ENCODE measurements at places on chromosomes 3 and 15. TPM values are rescaled to one million over a fixed set of nuclear protein-coding genes. Genes with fewer than 3 reads are reported as not detected.

GRCh38 chr3:138673641-138674530, 65.3 kb downstream of the FAIM start:
- no peak for DNase-seq

DNA sequence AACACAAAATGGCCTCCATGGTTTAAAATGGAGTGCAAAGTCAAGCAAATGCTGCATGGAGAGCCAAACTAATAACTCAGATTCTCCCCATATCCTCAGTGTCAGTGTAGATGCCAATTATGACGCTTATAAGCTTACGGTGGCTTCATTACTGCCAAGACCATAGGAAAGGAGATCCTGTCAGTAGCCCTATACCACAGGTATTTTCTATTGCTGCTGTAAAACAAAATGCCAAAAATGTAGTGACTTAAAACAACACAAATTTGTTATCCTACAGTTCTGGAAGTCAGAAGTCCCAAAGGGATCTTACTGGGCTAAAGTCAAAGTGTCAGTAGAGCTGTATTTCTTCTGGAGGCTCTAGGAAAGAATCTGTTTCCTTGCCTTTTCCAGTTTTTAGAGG, 149.8 kb upstream of the GBE1 start:
- no peak for DNase-seq

DNA sequence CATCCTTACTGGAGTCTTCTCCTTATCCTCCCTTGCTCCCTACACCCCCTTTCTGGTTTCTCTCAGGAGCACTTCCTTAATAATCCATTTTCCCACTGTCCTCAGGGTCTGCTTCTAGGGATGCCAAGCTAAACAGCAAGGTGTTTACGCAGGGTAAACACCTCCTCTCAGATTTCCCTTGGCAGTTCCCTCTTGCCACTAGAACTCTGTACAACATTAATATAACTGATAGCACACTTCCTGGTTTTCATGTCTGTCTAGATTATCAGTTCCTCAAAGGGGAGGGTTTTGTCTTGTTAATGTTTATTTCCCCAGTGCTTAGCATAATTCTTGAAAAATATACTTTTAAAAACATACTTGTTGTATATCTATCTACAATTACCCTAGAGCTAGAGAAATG, 118.0 kb upstream of the SLC24A5 start:
- DNase-seq: no peak

DNA sequence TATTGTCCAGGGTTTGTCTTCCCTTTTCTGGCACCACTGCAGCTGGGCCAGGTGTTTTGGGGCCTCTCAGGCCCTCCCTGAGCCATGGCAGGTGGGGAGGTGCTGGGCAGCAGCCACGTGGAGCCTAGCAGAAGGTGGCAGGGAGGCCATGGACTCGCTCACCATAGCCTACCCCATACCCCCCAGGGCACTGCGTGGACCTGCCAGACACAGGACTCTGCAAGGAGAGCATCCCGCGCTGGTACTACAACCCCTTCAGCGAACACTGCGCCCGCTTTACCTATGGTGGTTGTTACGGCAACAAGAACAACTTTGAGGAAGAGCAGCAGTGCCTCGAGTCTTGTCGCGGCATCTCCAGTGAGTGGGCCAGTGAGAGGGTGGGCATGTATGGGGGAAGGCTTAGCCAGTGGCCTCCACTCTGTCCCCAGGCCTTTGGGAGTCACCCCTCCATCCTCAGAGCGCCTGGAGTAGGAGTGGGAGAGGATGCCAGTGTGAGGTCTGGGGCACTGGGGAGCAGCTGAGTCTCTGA, 11.9 kb downstream of the SPINT1 start:
- no peak for DNase-seq

- no peak for DNase-seq
Measured at GRCh38 chr3:46677411-46677726, 16.1 kb downstream of the ALS2CL start.

The CCRL2 gene
- total RNA-seq: not detected
